ENCODE measurements at places on chromosomes 1 and 21.

DNA sequence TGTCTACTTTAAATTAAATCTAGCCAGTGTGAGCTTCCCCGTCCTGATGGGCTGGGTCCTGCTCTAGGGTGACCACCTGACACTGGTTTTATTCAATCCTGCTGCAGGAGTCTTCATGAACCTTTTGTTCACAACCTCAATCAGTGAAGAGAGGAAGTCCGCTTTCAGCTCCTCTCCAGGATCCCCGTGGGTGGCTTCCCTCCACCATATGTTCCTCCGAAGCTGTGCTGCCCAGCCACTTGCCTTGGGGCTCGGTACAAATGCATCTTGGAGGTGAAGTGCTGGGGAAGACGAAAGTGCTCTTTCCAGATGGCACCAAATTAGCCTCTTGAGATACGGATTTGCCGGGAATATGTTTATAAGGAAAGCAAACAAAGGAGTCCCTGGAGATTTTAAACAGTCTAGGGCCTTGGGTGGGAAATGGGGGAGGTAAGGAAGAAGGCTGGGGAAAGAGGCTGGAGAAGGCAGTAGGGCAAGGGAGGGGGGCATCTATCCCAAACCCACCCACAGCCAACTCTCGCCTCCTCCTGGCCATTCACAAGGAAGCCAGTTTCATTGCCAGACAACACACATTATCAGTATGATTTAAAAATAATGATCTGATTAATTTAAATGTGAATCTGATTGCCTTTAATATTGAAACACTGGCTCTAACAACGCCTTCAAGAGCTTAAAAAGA, 430.8 kb downstream of the DISC1 start:
- DNase-seq: no peak

- DNase-seq: no peak
Measured at GRCh38 chr1:66563094-66563800, 29.3 kb downstream of the SGIP1 start.

DNA sequence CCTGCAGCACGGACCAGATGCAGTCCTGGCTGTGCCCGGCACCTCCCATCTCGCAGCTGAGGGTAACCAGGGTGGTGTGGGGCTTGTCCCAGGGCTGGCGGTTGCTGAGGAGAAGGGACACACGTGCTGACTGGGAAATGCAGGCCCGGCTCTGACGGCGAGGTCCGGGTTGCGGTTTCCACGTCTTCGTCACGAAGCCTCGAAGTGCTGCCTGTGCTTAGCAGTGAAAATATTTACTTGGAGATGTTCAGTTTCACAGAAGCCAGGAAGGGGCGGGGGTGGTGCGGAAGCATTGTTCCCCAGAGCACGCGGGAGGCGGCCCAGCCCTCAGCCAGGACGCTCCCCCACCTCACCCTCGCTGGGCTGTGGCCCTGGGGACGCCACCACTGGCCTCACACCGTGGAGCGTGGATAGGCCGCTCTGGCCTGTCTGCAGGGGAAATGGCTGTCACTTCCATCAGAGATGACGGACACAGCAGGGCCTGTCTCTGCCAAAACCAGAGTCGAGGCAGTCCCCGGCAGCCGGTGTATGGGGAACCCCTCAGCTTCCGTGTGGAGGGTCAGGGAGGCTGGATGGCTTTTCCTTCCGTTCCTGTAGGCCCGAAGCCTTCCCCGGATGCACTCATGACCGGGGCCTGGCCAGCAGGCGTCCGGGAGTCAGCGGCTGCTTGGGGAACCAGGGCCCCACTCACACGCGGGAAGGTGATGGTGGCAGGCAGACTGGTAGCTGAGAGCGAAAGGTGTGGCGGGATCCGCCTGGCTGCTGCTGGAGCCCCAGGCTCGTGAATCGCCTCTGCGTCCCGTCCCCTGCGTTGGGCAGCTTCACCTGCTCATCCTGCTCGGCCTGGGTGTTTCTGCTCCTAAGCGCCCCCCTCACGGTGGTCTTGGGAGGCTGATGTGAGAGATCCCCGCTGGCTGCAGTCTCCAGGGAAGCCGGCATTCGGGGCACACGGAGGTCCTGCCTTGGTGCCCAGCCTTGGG, 14.7 kb upstream of the POFUT2 start:
- peak; percentile 74 for DNase-seq

DNA sequence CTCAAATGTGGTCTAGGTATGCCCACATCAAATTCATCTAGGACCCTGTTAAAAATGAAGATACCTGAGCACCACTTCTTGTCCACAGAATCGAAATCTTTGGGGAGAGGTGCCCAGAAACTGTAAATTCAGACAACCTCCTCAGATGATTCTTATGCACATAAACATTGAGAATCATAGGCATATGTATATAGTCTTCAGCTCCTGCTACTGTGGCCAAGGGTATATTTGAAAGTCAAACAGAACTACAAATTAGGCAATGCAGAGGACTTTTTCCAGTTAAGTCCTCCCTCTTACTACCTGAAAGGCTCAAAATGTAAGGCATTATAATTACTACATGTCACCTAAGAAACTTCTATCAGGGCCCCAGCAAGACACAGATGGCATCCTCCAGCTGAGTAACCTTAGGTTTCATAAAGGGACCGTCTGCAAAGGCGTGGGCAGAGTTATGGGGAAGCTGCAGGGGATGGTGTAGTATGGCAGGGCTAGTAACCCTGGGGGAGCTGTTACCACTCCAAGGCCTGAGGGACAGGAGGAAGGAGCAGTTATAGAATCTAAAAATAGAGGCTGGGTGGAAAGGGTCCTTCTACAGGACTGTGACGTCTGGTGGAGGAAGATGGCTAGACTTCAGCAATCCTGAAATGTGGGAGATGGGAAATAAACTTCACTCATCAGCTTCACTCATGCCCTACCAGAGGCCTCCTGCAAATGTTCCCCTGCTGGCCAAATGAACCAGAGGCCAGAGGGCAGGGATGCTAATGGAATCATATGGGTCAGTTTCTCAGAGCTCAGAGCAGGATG, 46.3 kb downstream of the DAB1 start:
- no peak for DNase-seq

DNA sequence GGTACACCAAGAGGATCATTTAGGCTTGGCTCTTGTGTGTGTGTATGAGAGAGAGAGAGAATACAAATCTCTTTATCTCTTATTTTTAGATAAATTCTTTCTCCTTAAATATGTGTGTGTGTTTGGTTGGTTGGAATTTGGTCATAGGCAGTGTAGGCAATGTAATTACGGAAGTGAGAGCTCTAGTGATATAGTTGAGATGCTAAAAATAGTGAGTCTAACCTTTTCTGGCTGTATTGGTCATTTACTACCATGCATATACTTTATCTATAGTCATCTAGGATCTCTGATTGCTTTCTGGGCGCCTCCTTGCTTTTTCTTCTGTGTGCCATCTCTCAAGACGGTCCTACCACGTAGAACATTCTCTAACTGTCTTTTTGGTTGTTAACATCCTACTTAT, 250.2 kb downstream of the NUF2 start:
- DNase-seq: no peak

DNA sequence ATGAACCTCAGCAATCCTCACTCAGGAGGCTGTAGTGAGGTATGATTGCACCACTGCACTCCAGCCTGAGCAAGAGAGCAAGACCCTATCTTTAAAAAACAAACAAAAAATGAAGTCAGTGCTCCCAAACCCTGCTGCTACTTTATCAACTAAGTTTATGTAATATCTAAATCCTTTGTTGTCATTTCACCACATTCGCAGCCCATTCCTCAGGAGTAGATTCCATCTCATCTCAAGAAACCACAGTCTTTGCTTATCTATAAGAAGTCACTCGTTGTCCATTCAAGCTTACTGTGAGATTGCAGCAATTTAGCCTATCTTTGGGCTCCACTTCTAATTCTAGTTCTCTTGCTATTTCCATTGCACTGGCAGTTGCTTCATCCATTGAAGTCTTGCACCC, 44.3 kb upstream of the RGL1 start:
- no peak for DNase-seq

DNA sequence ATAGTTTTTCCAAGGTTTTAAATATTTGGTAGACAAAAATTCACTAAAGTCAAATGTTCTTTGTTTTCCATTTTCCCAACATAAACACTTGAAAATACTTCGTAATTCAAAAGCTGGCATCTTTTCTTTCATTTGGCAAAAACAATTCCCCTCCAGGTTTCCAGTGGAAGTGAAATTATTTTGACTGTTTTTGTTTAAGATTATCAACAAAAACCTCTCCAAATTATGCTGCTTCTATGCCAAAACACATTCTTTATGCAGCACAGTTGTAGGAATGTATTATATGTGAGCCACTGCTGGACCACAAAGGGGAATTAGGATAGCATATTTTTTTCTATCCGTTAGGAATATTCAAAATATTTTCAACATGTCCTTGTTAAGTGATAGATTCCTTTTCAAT, 44.1 kb downstream of the SLC5A9 start:
- DNase-seq: no peak

GRCh38 chr1:11526071-11526895, 47.3 kb downstream of the DISP3 start:
- DNase-seq: no peak

- DNase-seq: no peak
Measured at GRCh38 chr1:208122612-208123358, 121.4 kb downstream of the PLXNA2 start.

GRCh38 chr1:158686111-158687009, at the start of gene SPTA1:
Gene SPTA1 (minus strand): TSS chr1:158686715. CDS start chr1:158686517, 198 bp downstream.
- DNase-seq: no peak

GRCh38 chr1:203402629-203403337, 51.9 kb upstream of the FMOD start:
- DNase-seq: no peak

- DNase-seq: peak; percentile 64
Measured at GRCh38 chr1:153773096-153773921, 1.9 kb upstream of the SLC27A3 start.

- DNase-seq: no peak
Measured at GRCh38 chr1:59332983-59333382, 36.1 kb downstream of the FGGY start.

GRCh38 chr1:186044079-186044685, 310.0 kb downstream of the HMCN1 start:
- DNase-seq: no peak

DNA sequence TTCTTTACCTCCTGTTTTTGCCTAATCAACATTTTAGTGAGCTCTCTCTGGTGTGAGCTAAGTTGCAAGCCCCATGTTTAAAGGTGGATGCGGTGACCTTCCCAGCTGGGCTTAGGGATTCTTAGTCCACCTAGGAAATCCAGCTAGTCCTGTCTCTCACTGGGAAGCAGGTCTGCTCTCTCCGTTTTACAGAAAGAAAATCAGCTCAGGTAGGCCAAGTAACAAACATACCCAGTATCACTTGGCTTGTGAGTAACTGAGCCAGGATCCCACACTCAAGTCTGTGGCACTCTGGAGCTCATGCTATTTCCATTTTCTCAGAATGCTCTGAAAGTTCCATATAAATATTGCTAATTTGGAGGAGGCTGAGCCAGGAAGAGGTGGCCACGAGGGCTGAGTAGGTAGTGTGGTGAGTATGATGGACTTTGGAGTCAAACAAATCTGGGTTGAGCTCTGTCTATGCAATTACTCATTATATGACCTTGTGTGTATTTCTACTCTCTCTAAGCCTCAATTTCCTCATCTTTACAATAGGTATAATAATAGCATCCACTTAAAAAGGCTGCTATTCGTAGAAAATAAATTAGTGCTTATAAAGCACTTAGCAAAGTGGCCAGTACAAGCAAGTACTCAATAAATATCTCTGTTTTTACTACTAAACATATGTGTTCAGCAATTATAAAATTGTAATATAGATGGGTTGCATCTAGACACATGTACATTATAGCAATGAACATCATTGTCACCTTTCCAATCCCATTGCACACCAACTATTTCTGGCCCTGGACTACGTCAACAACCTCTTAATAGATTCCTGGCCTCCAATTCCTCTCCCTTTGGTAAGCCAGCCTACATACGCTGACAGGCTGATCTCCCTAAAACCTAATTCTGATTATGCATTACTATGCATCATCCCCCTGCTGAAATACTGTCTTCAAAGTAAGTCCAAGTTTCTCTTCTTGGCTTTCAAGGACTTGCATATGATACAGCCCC, 32.7 kb upstream of the DHCR24 start:
- no peak for DNase-seq

DNA sequence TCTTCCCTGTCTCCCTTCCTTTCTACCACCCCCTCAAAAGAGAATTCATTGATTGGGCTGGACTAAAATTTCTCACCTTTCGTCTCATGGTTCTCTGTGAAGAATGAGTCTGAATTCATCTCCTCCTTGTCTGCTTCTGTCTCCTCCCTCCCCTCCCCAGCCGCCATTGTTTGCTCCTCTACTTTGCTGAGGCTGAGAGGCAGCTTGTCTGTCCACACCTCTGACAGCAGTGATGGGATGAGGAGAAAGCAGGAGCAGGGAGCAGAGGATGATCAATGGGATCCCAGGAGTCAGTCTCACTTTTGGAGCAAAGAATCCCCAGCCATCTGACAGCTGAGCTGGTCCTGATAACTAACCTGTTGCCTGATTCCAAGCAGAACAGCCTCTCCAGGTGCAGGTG, 2.5 kb downstream of the ILDR2 start:
- no peak for DNase-seq

DNA sequence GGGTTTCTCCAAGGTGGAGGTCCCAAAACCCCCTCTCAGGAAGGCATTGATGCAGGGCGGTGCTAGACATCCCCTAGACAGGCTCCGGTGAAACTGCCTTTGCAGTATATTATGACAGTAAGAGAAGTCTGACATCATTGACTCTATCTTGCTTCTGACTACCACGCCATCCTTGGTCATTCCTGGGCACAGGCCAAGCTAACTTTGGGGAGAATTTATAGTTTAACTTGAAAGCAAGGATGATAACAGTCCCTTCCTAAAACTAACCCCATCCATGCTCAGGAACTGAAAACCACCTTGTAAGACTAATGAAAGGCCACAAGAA, 30.3 kb downstream of the RSPH1 start:
- no peak for DNase-seq

- DNase-seq: no peak
Measured at GRCh38 chr1:56060906-56061305, 518.5 kb downstream of the PLPP3 start.

DNA sequence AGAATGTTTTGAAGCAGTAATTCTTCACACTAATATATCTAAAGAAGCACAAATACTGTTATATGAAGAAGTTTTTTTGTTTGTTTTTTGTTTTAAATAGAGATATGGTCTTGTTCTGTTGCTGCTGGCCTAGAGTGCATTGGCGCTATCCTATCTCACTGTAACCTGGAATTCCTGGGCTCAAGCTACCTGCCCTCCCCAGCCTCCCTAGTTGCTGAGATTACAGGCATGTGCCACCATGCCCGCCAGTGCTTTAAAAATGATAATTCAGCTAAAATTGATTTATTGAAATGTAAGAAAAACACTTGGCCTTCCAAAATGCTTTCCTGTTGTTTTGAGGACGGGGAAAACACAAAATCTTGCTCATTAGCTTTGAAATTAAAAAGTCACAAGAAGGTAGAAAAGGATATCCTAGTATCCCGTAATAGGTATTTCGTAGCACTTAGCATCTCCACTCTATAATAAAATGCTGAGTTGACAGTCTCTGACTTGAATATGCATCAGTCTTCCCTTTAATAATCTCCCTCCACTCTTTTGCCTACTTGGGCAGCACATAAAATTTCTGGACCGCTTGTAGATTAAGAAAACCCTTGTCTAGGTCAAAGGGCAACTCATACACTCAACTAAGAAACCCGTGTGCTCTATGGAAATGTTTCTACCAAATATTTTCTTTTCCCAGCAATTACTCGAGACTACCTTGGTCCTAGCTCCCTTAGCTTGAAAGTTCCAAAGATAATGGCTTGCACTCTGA, 1.3 kb downstream of the SCYL3 start:
- DNase-seq: no peak

Measured in CD4-positive, alpha-beta T cell (primary cell).